ENCODE measurements at places on chromosomes 11 and 22.

DNA sequence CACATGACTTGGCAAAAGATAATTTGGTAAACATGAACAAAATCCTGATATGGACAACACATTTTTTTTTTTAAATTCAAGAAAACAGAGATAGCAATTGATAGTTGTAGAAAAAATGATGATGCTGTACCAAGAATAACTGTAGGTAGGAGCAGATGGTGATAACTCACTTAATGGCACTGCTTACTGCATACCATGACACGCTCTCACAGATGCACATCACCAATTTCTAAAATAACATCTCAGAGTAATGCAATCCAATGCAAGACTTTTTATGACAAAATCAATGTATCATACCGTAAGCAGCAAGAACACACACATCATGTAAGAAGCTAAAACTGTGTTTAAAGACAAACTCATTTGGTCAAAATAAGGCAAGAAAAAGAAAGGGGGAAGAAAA lies 96.2 kb downstream of the LARGE2 start:
- DNase-seq, result no peak

GRCh38 chr22:25125693-25126357 lies 73.8 kb upstream of the CRYBB3 start:
- no peak for DNase-seq

DNA sequence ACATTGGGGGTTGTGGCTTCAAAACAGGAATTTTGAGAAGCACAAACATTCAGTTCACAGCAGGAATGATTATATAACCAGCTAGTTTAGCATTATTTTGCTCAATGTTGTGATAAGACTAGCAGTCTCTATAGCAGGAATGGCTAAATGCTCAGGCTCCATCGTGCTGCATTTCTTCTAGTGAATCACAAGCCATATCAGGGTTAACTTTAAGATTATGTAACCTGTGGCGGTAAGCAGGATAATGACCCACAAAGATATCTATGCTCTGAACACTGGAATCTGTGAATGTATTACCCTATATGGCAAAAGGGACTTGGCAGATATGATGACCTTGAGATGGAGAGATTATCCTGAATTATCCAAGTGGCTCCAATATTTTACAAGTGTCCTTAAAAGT lies 14.8 kb downstream of the FSHB start:
- DNase-seq, result no peak

DNA sequence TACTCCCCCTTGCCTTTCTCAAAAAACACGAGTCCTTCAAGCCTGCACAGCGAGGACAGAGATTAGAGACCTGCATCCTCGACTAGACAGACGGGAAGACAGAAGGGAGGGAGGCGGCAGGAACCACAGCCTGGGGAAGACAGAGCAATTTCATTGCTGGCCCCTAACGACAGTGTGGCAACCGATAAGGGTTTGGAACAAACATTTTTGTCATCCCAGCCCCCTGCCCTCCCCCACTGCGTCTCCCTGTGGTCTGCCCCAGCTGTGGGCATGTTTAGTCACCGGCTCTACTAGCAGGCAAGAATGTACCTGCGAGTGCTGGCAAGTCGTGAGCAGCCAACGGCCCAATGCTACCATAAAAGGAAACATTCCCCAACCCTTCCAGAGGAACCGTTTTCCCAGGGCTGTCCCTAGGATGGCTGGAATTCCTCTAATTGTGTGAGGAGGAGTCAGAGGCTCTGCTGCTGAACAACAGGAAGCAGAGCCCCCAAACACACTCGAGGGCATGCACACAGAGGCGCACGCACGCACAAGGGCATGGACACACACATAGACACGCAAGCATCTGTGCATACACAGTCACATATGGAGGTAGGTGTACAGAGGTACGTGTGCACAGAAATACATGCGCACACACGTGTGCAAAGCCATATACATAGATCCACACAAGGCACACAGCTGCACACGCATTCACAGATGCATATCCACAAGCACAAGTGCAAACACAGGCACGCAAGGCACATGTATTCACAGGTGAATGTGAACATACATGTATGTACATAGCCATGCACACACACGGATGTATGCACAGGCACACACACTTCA lies 58.3 kb downstream of the MYH9 start:
- DNase-seq, result peak; percentile 95

GRCh38 chr11:2999464-2999998 lies 7.4 kb upstream of the NAP1L4 start:
- no peak for DNase-seq

DNA sequence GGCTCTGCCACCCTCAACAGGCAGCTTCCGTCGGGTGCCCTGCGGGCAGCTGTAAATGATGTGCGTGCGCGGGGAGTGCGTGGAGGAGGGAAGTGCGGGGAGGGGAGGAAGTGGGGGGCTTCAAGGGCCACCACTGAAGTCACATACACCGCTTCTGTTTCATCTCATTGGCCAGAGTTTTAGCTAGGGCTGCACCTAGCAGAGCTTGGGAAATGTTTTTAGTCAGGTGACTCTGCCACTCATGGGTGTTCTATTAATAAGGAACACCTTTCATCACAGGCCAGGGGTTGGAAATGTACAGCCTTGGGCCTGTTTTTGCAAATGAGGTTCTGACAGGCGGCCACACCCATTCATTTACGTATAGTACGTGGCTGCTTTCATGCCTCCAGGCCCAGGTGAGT lies 14.6 kb downstream of the FAM118A start:
- no peak for DNase-seq

DNA sequence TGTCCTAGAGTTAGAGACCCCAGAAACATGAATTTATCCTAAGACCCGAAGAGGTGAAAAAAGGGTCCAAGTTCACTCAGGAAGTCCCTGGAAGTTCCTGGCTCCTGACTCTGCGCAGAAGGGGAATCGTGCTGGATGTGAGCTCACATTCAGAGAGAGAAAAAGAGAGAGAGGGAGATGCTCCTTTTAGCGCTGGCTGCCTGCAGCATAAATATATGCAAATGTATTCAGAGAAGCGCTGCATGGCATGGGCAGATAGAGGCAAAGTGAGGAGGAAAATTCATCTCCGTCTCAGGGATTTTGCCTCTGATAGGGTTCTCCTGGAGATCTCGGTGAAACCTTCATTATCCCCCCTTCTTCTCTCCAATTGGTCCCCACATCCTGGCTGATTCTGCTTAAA lies 517.2 kb downstream of the MN1 start:
- DNase-seq, result no peak

- no peak for DNase-seq
Observed at GRCh38 chr11:131762346-131763110, 392.1 kb downstream of the NTM start.

DNA sequence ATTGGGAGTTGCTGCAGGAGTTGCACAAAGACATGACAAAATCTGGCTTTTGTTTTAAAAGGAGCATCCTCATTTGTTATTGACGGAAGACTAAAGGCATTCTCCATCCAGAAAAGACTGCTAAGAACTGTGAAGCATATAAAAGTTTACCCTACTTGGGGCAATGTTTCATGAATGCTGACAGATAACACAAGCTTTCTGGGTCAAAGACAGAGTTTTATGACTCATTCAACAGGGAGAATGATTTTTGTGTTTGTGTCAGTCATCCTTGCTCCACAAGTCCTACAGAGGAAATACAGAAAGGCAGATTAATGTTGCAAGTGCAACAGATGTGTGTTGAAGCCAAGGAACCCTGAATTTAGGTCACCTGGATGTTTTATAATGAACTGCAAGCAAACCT lies 2.5 kb downstream of the GLYATL1 start:
- DNase-seq, result no peak

DNA sequence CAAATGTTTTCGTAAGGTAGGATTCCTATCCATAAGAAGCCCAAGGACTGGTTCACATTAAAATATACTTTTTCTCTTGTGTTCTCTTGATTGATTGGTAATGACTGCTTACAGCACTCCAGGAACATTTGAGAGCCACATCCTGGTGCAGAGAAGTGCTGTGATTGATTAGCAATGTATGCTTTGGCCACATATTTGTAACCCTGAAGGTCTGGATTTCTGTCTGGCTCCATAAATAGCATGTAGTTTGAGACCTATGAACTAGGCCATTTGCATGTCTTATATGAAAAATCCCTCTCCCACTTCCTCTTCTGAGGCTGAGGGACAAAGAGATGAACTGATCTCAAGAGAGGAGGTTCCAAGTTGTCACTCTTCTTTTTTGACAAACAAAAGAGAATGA lies 49.3 kb upstream of the CD44 start:
- DNase-seq, result no peak

- no peak for DNase-seq
Observed at GRCh38 chr22:23143119-23143518, 1.3 kb upstream of the RSPH14 start.

GRCh38 chr11:71420455-71421241 lies 27.5 kb downstream of the DHCR7 start:
- DNase-seq, result peak; percentile 63

GRCh38 chr11:75539459-75540334 lies 14.0 kb upstream of the GDPD5 start:
- no peak for DNase-seq

DNA sequence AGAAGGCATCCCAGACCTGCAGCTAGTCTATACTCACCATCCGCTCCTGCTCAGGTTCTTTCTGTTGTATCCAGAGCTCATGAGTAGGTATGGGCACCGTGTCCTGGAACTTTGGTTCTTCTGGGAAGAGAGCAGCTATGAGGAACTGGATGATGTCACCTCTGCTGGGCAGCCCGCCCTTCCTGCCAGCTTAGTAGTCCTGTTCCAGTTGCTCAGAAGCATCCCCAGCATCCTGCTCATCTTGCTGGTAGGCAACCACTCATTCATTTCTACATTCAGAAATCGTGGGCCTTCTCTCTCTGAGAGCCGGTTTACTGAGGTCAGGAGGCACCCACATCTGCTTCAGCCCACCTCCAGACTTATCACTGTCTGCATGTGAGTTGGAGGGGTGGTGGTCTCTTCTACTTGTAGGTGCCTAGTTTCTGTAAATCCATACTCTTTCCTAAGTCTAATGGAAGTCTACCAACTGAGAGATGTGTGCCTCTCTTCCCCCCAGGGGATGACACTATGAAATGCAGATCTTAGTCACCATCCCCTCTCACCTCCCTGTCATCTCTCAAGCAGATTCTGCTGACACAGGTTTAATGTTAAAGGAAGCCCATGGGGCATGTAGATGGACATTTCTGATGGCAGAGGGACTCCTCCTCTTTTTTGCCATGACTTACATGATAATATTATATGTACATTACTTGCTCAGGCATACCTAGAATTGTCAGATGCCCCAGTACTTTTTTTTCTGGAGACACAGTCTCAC lies 29.6 kb upstream of the CCDC134 start:
- no peak for DNase-seq

DNA sequence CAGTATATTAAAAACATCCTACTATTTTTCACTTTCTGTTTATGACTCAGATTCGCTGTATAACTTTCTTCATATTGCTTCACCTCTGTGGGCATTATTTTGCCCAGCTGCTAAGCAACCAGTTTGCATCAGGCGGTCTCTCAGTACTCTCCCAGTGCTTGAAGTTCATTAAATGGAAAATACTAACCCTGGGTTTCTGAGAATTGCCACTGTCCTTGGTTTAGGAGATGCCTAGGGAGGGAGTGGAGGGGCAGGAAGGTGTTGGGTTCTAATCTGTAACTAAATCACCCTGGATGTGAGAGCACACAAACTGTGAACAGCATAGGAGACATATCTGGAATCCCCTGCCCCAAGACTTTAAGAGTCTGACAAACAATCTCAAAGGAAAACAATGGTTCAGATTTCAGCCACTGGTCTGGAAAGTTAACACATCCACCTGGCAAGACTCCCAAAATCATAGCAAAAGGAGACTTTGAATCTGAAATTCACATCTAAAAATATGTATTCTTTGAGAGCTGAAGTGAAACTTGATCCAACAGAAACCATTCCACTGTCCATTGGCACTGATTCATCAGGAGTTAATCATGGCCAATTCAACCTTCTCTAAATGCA lies 540.0 kb downstream of the SOX6 start:
- no peak for DNase-seq

GRCh38 chr11:33068611-33069340 lies 29.4 kb downstream of the TCP11L1 start:
- no peak for DNase-seq

GRCh38 chr22:43257549-43257948 lies 70.6 kb upstream of the TTLL12 start:
- DNase-seq, result peak; percentile 70

- DNase-seq, result no peak
Observed at GRCh38 chr22:22362936-22363335, 118.3 kb downstream of the VPREB1 start.

DNA sequence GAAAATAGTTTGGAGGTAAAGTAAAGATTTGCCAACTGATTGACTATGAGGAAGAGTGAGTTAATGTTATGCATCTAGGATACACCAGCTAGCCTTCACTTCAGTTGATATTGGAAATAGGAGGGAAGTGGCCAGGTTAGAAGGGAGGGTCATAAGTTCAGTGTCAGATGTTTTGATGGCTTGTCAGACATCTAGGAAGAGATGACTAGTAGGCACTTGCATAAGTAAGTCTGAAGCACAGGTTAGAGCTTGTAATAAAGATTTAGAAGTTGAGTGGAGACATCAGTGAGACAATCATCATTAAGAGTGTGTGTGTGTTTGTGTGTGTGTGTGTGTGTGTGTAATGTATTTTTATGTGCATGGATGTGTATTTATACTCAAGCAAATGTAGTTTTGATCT lies 146.1 kb downstream of the OR4C45 start:
- no peak for DNase-seq

GRCh38 chr11:64605656-64606585 lies 14.9 kb downstream of the SLC22A12 start:
- no peak for DNase-seq

DNA sequence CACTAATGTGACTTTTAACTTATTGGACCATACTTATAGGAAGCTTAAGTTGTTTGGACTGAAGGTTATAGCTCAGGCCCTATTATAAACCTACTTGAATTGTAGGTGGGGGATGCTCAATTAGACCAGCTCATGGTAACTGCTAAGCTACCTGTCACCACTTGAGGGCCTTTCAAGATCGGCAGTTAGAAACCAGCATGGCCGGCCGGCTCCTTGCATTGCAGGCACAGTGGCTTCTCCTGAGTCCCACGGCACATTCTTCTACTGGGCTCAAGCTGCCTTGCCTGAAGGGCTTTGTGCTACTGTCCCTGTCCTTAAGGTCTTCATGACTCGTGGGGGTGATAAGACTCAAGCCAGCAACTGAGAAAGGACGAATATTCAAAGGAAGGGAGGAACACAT lies 70.8 kb downstream of the TBC1D22A start:
- DNase-seq, result no peak

GRCh38 chr11:70477609-70478008 lies 79.3 kb downstream of the CTTN start:
- DNase-seq, result no peak

- no peak for DNase-seq
Observed at GRCh38 chr11:48210052-48210451, 6.6 kb upstream of the OR4B1 start.
